DMS79 treated with DMSO at 0.1 percent for 48 hours (cell line): ENCODE measurements at places on chromosomes 2 and 18.

DNA sequence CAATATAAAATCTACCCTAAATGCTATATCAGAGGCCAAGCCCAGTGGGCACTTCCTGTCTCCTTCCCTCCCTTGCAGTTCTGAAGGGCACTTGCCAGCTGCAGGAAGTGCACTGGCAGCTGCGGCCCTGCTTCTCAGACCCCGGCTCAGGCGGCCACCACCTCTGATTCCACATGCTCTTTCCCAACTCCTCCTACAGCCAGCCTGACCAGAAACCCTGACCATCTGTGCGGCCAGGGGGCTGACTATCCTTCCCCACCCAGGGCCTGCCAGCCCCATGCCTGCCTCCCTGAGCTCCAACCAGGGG lies 88.6 kb downstream of the ZBTB7C start:
- DNase-seq: no peak

DNA sequence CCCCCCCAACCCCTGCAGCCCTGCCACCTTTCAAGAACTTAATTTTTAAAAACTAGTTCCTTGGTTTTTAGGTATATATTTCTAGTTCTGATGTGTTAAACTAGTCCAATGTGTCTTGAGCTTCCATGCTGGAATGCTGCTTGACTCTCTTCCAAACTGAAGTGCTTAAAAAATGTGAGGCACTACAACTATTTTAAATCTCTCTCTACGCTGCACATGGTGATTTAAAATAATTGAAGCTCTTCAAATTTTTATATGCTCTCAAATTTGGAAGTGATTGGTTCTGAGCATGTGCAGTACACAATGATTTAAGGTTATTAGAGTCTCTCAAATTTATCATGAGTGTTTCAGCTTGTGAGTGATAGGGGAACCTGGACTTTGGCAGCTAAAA lies 192.6 kb upstream of the ZEB2 start:
- no peak for DNase-seq

GRCh38 chr2:181785691-181786344 lies 105.5 kb upstream of the NEUROD1 start:
- DNase-seq: no peak

GRCh38 chr2:232330068-232330999 lies 48.2 kb upstream of the ALPP start:
- DNase-seq: no peak

DNA sequence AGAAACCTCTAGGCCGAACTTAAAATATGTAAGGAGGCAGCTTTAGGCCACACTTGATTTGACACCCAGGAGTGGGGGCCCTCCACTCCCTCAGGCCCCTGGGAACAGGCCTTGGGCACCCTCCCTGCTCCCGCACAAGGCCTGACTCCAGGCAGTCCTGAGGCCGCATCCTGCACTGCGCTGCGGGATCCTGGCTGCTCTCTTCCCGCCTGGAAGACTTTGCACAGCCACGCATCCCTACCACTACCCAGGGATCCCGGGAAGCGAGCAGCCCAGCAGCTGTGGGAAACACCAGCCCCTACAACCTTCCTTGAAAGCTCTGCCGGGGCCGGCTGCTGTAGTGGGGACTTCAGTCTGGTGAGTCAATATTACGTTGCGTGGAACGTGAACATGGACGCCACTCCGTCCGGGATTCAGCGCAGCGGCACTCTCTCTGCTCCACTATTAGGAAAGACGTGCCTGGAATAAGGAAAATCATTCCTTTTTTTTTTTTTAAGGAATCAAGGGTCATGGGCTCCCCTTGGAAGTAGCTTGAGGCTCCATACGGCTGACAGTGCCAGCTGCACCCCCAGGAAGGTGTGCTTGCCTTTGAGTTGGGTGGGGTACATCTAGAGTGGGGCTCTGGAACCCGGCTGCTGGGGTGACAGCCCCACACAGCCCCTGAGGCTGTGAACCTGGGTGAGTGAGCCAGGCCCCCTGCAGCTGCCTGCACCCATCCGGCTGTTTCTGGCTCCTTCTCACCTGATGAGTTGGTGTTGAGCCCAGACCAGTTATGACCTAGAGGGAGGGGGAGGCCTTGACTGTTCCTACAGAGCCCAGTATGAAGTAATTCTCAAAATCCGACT lies 119.2 kb upstream of the TMEM18 start:
- no peak for DNase-seq

DNA sequence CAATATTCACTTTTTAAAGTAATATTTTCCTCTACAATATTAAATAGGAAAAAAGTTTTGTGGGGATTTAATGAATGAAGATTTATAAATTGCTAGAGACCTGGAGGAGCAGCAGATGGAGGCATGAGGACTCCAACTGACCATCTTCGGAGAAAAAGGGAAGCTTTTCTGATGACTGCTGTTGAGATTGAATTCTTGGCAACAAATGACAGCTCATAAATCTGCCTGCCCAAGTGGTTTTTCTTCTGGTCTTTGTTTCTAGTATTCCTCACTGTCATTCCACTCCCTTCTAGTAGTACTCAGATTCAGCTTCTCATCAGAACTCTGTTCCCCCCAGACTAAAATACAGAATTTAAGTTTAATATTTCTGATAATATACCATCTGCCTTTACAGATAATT lies 157.0 kb downstream of the EML6 start:
- DNase-seq: no peak

GRCh38 chr18:48808476-48808875 lies 142.3 kb downstream of the SMAD7 start:
- no peak for DNase-seq

GRCh38 chr2:71851094-71851750 lies 296.4 kb downstream of the CYP26B1 start:
- DNase-seq: no peak

DNA sequence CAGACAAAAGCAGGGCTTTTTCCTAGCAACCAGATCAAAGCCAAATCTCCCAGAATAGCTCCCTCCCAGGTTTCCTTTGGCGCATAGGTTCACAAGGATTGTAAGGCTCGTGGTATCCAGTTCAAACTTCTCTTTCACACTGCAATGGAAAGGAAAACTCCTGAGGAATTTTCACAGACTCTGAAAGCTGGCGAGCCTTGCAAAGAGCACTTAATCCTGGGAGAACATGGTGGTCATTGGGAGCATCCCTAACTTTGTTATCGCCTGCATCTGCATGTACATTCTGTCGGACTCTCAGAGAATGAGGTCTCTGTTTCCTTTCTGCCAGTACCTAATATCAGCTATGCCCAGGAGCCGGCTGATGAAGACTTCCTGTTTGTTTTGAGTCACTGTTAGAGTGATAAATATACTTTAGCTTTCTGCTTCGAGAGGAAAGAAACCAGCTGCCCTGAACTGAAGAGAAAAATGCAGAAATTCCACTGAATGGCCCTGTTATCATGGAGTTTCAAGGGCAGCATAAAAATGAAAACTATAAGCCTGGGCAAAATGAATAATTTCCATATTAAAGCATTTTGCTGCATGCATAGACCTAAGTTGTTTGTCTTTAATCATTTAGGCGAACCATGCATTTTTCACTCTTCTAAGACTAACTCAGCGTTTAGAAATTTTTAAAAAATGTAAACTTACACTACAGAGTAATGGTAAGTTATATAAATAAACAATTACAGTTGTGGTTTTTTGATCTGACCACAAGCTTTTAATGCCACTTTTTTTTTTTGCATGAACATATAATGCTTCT lies 76.4 kb upstream of the ZEB2 start:
- no peak for DNase-seq

GRCh38 chr2:95836151-95836550 lies 155.5 kb downstream of the ANKRD36C start:
- DNase-seq: no peak

DNA sequence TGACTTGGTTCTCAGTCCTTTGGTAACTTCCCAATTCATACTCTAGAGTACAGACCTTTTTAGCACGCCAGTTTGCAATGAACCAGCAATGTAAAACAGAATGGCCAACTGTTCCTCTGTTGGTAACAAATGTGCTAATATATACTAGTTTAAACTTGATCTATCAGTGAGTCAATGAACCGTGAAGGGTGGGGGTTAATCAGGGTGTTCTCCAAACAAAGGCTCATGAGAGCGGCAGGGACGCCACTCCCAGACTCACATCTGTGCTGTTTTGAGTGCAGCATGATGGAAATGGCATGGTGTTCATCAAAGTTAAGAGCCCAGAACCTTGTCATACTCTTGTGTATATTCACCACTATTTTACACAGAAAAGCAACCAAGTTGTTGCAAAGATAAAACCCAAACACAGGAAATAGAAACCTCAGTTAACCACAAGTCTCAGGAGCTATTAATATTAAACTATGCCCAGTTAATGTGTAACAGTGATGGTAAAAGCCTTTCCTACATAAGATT lies 70.3 kb downstream of the CERKL start:
- peak; percentile 92 for DNase-seq

- no peak for DNase-seq
These were observed 22.3 kb downstream of the DTNB start for GRCh38 chr2:25651066-25651465.

DNA sequence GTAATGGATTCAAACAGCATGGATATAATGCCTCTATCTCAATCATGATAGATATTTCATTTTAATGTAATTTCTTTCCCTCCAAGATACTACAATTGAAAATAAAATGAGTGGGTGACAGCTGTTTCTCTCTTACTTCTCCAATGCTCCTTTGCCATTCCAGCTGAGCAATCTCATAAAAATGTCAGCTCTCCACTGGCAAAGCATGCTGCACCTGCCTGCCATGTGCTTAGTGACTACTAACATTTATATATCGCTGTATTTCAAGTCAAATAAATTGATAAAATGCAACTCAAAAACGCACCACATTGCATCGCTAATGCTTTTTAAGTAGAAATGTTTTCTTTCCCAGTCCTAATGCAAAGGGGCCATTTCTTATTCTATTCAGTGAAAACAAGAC lies 1093.9 kb downstream of the CBLN2 start:
- DNase-seq: no peak

DNA sequence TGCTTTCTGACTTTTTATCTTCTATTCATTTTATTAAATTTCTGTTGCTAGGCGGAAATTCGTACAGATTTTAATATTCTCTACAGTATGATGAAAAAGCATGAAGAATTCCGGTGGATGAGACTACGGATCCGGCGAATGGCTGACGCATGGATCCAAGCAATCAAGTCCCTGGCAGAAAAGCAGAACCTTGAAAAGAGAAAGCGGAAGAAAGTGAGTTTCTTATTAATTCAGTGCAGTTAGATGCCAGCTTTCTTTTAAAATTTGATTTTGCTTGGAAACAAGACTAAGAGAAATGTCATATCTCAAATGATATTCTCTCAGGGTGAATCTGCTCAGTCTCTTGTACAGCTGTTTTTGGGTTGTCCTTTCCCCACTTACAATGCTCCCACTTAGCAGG lies 84.3 kb downstream of the MGAT5 start:
- DNase-seq: no peak

DNA sequence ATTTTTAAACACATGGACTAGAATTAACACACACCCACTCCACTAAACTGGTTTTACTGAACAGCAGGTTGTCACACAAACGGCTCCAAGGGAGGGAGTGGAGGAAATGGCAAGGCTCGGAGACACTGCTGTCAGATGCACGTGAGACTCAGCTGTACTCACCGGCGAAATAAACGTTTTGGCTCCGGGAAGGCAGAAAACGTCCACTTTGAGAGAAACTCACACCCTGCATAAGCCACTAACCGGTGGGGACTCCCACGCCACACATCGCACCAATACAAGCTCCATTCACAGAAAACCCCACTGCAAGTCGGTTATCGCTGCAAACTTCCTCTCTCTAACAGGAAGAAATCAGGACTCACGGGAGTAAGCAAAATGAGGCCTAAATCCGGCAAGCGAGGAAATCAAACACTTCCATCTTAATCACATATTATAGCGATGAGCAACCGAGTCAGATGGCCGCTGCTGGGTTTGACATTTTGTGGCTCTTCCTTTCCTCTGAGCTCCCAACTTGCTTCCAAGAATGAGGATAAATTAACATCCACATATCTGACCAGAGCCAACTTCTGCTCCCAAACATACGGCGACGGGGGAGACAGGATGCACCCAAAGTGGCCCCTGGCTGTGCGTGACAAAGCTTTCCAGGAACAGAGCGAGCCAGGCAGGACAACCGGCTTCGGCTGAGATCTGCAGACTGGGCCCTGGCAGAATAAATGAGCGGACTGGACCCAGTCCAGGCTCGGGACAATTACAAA lies 63.5 kb downstream of the HDAC4 start:
- DNase-seq: no peak

DNA sequence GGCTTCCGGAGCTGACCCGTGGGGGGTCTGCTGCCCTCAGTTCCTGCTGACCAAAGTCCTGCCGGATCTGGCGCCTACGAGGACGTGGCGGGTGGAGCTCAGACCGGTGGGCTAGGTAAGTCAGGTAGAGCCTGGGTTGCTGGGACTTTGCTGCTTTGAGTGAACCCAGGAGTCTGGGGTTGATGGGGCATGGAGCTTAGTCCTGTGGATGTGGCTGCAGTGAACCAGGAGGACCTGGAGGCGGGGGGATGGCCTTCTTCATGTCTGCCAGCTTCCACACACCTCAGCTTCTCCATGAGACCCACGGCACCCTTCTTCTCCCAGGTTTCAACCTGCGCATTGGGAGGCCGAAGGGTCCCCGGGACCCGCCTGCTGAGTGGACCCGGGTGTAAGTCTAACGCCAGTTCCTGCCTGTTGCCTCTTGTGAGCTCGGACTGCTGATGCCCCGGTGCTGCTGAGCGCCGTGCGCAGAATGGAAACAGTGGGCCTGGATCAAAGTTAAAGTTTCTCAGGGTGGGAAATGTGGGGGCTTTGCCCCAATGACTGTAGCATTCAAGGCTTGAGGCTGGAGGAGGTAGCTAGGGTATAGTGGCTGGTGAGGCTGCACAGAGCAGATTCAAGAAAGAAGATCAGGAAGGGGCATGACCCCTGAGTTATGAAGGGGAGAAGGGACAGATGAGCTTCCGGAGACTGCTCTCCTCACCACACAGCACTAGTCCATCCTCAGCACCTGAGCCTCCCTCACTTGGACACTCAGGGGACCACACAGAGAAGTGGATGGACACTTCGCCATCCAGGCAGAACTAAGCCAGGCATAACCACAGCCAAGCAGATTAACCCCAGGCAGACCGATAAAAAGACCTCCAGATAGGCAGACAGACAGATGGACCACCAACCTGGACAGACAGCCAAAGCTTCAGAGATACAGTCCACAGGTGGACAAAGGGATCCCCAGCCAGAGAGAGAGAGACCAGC lies 17.3 kb downstream of the PTPN18 start:
- peak; percentile 53 for DNase-seq

DNA sequence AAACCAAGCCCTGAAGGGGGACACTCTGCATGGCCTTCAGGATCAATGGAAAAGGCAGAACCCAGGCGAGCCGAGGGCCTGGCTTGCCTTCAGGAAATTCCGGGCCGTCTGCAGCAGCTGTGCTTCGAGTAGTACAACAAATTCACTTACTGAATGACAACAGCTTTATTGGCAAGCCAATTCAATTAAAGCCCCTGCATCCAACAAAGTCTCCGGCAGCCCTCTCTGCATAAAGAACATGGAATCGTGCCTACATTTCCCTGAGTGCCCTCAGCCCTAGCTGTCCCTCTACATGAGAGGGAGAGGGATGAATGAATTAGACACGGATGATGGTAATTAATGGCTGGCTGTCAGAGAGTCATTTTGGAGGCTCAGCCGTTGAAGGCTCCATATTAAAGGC lies 189.0 kb downstream of the BCL11A start:
- DNase-seq: peak; percentile 50
